Activated CD8-positive, alpha-beta memory T cell treated with anti-CD3 and anti-CD28 coated beads, Interleukin-2, amount 50 U/mL, for 48 hours (primary cell): ENCODE measurements at places on chromosomes 6 and 20.

- DNase-seq, result no peak
Observed at GRCh38 chr6:1654054-1654453, 44.3 kb downstream of the FOXC1 start.

- no peak for DNase-seq
Observed at GRCh38 chr6:40395698-40396076, 191.5 kb downstream of the LRFN2 start.

DNA sequence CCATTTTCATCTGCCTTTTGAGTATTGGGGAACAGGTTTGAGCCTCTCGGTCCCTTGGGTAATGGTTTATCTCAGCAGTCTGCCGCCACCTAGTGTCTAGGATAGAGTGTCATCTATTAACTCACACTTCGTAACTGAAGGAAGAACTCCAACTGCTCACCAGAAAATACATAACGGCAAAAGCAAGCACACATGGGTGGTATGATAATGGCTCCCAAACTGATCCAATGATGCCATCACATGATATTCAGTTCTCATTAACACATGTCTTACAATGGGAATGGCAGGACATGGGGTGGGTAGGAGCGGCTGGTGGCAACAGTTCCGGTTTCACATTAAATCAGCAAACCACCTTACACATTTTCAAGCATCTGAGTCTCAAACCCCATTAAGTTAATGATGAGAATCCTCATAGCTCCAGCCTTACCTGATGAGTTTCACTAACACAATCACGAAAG, 110.7 kb upstream of the PHACTR1 start:
- no peak for DNase-seq

- DNase-seq, result no peak
Observed at GRCh38 chr6:56693246-56693607, 50.5 kb upstream of the DST start.

GRCh38 chr6:5936631-5937030, 70.1 kb downstream of the NRN1 start:
- DNase-seq, result no peak
